ENCODE measurements at places on chromosomes 3 and 15. TPM values are rescaled to one million over a fixed set of nuclear protein-coding genes. Genes with fewer than 3 reads are reported as not detected.

Gene INAFM2
- total RNA-seq = 9.4 TPM

Gene IP6K2
- total RNA-seq = 49.6 TPM

Gene PIGBOS1
- 8.9 TPM for total RNA-seq

Gene TGM5
- total RNA-seq = 0.31 TPM

Data from activated CD8-positive, alpha-beta T cell treated with anti-CD3 and anti-CD28 coated beads, Interleukin-2, amount 10 ng/mL, durations not matched to agents 7 days and 5 days (primary cell).